Neural crest cell (in vitro differentiated cells): ENCODE measurements at places on chromosomes 16 and 17. TPM values are rescaled to one million over a fixed set of nuclear protein-coding genes. Genes with fewer than 3 reads are reported as not detected.

Gene HNF1B
- not detected in 2 replicates for total RNA-seq

Gene HASPIN
- total RNA-seq, result 22.9 and 24.9 TPM in 2 replicates

Gene SMIM36
- total RNA-seq, result not detected in 2 replicates

Gene SDR42E2
- not detected in 2 replicates for total RNA-seq

Gene STX1B
- total RNA-seq, result 12.1 and 14.1 TPM in 2 replicates

Gene CACNA1H
- total RNA-seq, result 10.7 and 13.2 TPM in 2 replicates

Gene IL17C
- 0.23 TPM in 1 of 2 replicates, not detected in the other for total RNA-seq

Gene RUNDC3A
- 8.7 and 12.9 TPM in 2 replicates for total RNA-seq

Gene PLD6
- total RNA-seq, result 0.23 TPM in 1 of 2 replicates, not detected in the other

Gene NPIPB5
- 142 and 159 TPM in 2 replicates for total RNA-seq

Gene GJD3
- total RNA-seq, result 0.34 TPM in 1 of 2 replicates, not detected in the other

Gene CSH1
- total RNA-seq, result not detected in 2 replicates

Gene LLGL1
- total RNA-seq, result 93.3 and 99.3 TPM in 2 replicates

Gene ZG16
- not detected in 2 replicates for total RNA-seq

Gene NPIPB9
- 1.6 and 3.7 TPM in 2 replicates for total RNA-seq

Gene CALB2
- not detected in 2 replicates for total RNA-seq

Gene PTGES3L
- total RNA-seq, result 3.4 and 3.5 TPM in 2 replicates

Gene ZNF232
- total RNA-seq, result 41.9 and 43.9 TPM in 2 replicates

Gene P2RX5
- total RNA-seq, result 0.61 and 1.6 TPM in 2 replicates

Gene BCL6B
- total RNA-seq, result 0.41 and 0.42 TPM in 2 replicates

Gene RAB40C
- 30.9 and 31.6 TPM in 2 replicates for total RNA-seq

Gene FTSJ3
- total RNA-seq, result 57.4 and 59.9 TPM in 2 replicates

Gene DYNLL2
- total RNA-seq, result 95.9 and 99.9 TPM in 2 replicates

Gene EPN3
- 0.11 TPM in 1 of 2 replicates, not detected in the other for total RNA-seq

Gene KCNG4
- total RNA-seq, result not detected in 2 replicates

Gene SCRN2
- total RNA-seq, result 32.7 and 37.8 TPM in 2 replicates

Gene KRT26
- not detected in 2 replicates for total RNA-seq

Gene KRTAP4-12
- not detected in 2 replicates for total RNA-seq

Gene MOSMO
- total RNA-seq, result 14.8 and 17.8 TPM in 2 replicates

Gene CD300H
- not detected in 2 replicates for total RNA-seq

Gene AURKB
- 176 and 186 TPM in 2 replicates for total RNA-seq

Gene KDM6B
- total RNA-seq, result 64.8 and 70.2 TPM in 2 replicates

Gene JPH3
- total RNA-seq, result 9.1 and 9.5 TPM in 2 replicates

Gene TM4SF5
- total RNA-seq, result not detected in 2 replicates

Gene AP1G1
- total RNA-seq, result 95.9 and 98.6 TPM in 2 replicates
